Adipocyte (in vitro differentiated cells): ENCODE measurements at places on chromosomes 2 and 18.

- DNase-seq: no peak
Measured at GRCh38 chr2:64581777-64582539, 57.8 kb downstream of the AFTPH start.

DNA sequence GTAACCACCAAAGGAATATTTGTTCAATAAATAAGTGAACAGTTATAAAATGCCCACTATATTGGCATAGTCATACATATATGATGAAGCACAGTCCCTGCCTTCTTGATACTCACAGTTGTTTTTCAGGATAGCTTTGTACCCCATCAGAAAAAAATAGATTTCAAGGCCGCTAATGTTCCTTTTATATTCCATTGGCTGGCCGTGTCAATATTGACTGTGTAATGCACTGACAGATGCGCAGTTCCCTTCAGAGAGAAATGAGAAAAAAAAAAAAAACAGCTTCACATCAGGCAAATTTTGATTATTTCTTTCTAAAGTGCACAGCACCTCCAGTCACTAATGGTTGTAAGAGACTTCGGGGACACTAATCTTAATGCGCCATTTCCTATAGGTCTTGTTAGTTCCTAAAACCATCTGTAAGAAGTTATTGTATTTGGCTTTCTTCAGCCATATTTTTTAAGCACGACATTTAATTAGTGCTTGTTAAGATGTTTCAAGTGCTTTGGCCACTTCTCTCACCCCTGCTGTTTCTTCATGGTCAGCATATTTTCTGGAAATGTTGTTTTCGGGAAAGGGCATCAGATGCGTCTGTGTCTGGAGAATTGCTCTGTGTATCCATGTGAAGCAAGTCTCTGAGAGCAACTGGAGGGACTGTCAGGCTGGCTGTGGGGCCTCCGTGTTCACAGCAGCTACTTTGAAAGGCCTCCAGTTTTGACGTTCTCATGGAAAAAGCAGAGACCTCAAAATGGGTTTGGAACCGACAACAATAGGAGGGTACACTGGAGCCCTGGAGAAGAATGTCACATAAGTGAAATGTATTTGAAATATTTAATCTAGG is 378.3 kb downstream of the MTX2 start:
- no peak for DNase-seq

DNA sequence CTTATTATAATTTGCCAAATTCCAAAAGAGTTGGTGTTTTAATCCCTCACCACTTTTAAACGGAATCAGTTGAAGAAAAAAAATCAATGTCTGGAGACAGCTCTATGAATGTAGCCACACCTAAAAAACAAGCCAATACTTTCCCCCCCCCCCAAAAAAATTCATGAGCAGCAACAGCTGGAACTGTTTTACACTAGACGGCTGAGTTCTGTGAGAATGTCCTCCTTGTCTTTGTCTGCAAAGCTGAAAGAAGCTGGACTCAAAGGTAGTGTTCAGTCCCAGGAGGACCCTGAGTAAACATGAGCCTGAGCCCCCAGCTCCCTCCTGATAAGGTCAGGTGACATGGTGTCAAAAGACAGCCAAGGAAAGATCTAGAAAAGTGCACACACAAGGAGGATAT is 68.2 kb downstream of the ZNF521 start:
- DNase-seq: peak; percentile 19

DNA sequence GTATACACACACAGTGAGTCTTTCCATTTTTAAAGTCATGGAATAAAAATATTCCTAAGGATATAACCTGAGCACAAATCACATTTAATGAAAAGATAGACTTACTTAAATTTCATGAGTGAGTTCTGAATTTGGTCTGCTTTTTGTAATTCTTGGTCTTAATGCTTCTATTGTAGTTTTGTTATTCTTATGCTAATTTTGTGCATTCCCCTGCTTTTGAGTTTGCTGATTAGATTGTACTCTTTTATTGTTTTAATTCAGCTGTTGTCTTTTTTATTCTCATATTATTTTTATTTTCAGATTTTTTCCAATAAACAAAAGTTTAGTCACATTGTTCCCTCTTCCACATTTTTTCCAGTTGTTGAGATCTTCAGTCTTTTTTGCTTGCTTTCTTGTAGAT is 202.4 kb downstream of the ZNF407 start:
- DNase-seq: no peak

DNA sequence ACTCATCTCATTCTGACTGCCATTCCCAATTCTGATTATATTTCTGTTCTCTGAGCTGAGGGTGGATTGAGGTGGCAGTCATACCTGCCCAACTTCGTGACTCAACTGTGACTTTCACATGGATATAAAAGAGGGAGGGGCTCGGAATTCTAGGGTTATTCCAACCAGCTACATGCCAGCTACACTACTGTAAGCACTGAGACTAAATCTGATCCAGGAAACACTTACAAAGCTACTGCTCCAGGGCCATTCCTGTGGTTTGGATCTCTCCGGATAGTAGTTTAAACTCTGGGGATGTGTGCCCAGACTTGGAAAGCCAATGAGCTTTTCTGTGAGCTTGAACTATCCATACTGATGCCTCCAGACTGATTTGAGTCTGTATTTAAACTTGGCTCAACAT is 7.9 kb downstream of the MAP2 start:
- DNase-seq: peak; percentile 90

DNA sequence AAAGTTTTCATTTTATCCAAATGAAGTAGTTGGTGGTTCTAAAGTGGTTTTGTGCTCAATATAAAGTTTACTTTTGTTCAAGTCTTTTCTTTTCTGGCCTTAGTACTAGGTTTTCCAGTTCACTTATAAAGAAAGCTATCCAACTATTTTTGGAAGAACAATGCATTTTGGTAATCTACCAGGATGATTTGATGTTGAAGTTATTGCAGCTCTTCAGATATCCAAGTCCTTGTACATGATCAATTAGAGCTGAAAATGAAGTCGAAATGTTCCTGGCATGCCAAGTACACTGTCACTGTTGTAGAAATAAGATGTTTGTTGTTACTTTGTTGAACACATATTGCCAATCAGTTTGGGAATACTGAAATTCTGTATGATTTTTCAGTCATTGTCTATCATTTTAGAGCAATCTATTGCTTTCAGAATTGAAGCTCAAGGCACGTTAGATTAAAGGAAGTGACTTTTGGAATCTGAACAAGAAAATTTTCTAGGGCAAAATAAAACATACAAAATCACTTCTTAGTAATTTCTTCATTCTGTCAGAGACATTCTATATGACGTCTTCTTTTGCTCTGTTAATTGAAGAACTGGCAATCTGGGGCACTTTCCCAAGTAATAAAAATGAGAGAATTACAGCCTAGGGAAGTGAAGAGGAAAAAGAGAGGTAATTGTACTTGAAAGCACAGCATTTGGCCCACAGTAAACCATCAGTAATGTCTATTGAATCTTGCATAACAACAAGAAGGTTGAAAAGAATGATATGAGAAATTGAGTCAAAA is 232.3 kb downstream of the MREG start:
- DNase-seq: no peak

- no peak for DNase-seq
Measured at GRCh38 chr2:223647258-223647952, 45.2 kb upstream of the SCG2 start.

- DNase-seq: no peak
Measured at GRCh38 chr2:66748939-66749338, 314.0 kb downstream of the MEIS1 start.

DNA sequence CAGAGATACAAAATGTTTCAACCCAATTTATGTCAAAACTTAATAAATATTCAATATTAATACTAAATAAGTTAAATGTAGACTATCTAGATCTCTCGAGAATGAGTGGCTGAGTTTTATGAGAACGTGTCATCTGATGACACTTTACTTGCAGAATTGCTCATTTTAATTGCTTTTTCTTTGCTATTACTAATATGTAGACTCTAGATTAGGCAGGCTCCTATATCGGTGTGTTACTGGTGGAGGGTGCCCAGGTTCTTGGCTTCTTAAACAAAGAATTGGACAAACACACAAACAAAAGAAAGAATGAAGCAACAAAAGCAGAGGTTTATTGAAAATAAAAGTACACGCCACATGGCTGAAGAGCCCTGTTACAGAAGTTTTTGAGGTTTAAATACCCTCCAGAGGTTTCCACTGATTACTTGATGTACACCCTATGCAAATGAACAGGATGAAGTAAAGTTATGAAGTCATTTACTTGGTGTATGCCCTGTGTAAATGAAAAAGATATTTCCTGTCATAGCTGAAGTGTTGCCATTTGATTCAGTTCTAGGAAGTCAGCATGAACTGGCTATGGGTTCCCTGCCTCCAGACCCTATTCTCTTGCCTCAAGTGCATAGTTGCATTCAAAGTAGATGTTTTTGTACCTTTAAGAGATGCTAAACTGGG is 122.9 kb upstream of the ITGA4 start:
- DNase-seq: no peak

DNA sequence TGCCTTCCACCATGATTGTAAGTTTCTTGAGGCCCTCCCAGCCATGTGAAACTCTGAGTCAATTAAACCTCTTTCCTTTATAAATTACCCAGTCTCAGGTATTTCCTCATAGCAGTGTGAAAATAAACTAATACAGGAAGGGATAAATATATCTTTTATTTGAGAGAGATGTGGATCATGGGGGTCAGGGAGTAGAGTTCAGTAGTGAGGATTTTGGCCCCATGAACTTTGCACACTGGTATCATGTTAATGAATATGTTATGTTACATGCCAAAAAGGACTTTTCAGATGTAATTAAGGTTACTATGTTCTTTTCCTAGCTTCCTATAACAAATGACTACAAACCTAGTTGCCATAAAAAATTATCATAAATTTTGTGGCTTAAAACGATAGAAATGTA is 1393.7 kb downstream of the DSC3 start:
- no peak for DNase-seq

- DNase-seq: no peak
Measured at GRCh38 chr2:8671176-8671575, 10.7 kb upstream of the ID2 start.

DNA sequence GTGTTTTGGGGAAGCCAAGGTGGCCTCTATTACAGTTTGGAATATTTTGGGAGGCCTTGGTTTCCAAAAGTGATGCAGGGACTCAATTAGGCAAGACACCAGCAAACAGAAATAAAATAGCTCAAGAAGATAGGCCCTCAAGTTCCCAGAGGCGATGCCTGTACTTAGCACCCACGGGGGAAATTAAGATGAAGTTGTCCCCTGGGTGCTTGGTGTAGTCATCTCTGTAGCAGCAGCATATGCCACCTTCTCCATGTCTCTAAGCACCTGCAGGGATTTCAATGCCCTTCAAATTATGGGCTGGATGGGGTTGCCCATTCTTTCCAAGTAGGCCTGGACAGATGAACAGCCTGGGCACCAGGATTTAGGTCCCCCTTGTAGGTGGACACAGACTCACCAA is 185.0 kb downstream of the CTIF start:
- DNase-seq: no peak

DNA sequence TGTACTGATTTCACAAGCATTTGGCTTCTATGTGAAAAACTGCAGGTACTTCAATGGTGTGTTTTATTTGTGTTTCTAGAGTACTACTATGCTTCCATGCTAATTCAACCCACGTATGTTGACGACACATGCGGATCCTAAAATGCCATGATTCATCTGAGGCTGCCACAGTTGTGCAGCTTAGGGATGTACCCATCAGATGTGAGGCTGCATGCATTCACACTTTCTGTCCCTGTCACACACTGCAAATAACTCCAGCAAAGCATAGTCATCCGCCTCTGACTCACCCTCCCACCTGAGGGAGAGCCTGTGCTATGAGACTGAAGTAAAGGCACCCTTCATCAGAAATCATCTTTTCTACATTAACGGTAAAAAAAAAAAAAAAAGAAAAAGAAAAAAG is 22.1 kb upstream of the SERTAD2 start:
- DNase-seq: no peak

- peak; percentile 81 for DNase-seq
Measured at GRCh38 chr2:128347701-128348539, 29.3 kb upstream of the HS6ST1 start.

GRCh38 chr2:196271795-196272194 is 100.4 kb upstream of the STK17B start:
- DNase-seq: no peak

- DNase-seq: no peak
Measured at GRCh38 chr18:31015715-31016434, 26.7 kb downstream of the DSC3 start.

GRCh38 chr2:241051578-241052487 is 50.3 kb downstream of the MTERF4 start:
- DNase-seq: no peak

- peak; percentile 67 for DNase-seq
Measured at GRCh38 chr2:207121784-207122183, 44.0 kb downstream of the KLF7 start.

- DNase-seq: no peak
Measured at GRCh38 chr18:11279461-11279860, 130.1 kb upstream of the PIEZO2 start.

- DNase-seq: peak; percentile 27
Measured at GRCh38 chr18:57649556-57650500, 28.2 kb upstream of the NARS1 start.

- no peak for DNase-seq
Measured at GRCh38 chr18:13461469-13461868, 242.9 kb downstream of the LDLRAD4 start.

DNA sequence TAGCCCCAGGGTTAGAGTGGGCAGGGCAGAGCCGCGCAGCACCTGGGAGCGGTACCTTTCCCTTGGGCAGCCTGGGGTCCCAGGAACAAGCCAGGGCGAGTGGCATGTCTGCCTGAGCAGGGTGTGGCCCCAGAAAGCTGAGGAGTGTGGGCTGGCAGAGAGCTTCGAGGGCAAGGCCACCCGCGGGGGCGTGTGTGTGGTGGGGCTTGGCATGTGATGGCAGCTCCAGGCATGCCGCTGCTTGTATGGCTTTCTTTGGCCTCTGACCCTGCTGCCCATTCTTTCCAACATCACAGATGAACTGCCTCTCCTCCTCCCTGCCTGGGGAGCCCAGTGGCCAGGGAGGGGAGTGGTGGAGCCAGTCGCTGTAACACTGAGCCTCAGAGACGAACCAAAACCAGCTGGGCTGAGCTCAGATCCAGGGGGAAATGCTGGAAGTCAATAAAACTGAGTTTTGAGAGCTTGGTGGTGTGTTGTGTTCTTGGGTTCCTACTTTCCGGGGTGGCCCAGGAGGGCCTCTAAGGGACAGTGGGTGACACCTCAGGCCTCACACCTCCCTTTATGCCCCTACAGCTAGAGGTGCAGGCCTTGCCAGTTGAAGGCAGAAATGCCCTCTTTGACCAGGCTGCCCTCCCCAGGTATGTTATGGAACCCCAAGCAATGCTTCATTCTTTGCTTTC is 7.4 kb downstream of the DNAJB2 start:
- peak; percentile 41 for DNase-seq

DNA sequence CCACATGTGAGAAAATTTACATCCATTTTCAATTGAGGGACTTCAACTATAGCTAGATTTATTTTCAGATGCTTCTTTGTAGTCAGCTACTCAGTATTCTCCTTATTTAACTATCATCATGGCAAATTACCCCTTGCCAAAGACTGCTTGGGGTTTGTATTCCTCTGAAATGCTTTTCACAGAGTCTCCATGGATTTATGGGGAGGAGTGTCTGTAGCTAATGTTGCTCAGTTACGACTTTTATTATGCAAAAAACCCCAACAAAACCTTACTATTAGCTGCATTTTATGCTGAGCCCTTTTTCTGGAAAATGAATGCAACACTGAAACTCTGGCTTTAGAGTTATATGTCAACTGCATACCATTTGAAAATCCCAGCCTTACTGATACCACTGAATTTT is 78.6 kb downstream of the RFTN2 start:
- DNase-seq: no peak

GRCh38 chr2:182259629-182260150 is 167.1 kb downstream of the PDE1A start:
- peak; percentile 64 for DNase-seq

GRCh38 chr2:25576596-25576995 is 96.8 kb downstream of the DTNB start:
- no peak for DNase-seq

- DNase-seq: no peak
Measured at GRCh38 chr2:148567716-148568115, 76.8 kb upstream of the EPC2 start.
